ENCODE measurements at places on chromosomes 16 and 17.

- no peak for DNase-seq
Observed at GRCh38 chr17:17971431-17972125, 622 bp downstream of the TOM1L2 start.

DNA sequence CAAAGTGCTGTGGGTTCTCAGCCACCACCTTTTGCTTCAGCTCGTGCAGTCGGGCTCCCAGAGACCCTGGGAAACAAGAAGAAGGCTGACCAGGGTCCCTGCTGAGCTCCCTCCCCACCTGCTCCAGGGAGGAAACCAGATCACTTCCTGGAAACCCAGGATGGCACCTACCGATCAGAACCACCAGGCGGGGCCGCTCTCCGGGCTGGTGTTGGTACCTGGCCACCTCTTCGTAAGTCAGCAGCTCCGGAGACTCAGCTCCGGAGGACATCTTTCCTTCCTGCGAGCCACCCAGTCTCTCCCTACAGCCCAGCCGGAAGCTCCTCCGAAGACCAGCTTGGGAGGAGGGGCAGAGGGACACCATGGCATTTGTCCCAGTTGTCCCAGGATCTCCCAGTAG, 18.9 kb downstream of the MPP3 start:
- no peak for DNase-seq

DNA sequence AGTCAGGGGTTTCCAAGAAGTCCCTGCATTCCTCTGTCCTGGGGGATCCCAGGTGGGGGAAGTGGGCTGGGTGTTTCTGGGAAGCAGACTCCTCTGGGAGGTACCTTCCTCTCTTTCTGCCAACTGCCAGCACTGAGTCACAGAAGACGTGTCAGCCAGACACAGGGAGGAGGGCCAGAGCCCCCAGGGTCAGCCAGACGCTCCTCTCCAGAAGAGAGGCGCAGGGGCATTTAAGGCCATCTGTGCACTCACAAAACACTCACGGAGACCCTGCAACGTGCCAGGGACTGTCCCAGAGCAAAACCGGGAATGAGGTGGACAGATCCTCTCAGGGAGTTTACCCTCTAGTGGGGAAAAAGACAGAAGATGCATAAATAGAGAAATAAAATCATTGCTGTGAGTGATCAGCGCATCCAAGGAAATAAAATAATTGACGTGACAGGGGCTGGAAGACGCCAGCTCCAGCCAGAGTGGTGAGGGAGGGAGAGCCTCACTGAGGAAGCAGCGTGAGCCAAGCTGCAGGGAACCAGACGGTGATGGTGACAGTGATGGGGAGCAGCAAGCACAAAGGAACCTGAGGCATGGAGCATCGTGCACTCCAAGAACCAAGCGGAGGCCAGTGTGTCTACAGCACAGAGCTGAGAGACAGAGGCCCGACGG, 105.4 kb downstream of the ZNF423 start:
- DNase-seq = no peak

DNA sequence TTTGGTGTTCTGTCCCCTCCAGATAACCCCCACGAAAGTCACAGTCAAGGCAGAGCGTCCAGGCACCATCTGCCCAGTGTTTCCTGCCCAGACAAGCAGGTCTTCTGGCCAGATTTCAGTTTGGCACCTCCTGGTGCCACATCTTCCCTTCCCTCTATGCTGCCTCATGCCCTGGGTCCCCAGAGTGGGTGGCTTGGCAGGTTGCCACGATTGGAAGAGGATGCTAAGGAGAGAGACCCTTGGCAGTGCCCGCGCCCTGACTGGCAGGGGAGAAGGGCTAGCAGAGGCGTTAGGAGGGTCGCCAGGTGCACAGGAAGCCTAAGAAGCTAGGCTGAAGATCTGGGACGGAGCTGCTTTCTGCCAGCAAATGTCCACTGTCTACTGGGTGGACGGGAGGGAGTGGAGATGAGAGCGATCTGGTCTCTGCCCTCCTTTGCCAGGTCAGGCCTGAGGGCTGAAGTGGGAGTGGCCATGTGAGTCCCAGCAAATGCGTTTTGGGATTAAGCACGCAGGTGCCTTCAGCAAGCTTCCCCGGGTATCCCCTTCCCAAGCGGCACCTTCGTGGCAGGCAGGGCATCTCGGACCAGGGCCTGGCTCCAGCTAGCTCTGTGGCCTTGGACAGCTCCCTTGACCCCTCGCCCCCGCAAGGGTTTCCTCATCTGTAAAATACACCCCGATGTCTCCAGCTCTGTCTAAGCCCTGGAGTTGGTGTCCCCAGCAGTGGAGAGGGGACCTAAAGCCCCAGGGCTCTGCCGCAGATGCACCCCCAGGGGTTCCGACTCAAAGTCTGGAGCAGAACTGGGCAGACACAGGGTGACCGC, 13.4 kb upstream of the CD300A start:
- no peak for DNase-seq

DNA sequence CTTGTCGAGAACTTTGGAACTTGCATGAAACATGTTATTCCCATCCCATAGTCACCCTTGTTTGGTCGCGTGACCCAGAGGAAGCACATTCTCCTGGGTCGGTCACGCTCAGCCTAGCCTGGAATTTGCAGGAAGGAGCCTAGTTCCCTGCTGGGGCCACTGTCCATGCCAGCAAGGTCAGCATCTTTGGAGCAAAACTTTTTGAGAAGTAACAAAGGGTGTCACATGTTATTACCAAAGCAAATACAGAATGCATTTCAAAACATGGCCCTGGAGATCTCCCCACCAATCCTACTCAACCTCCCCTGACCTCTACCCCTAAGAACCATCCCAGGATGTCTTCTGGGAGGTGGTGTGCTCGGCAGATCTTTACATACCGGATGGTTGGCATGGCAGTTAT, 26.2 kb upstream of the IRF8 start:
- no peak for DNase-seq

DNA sequence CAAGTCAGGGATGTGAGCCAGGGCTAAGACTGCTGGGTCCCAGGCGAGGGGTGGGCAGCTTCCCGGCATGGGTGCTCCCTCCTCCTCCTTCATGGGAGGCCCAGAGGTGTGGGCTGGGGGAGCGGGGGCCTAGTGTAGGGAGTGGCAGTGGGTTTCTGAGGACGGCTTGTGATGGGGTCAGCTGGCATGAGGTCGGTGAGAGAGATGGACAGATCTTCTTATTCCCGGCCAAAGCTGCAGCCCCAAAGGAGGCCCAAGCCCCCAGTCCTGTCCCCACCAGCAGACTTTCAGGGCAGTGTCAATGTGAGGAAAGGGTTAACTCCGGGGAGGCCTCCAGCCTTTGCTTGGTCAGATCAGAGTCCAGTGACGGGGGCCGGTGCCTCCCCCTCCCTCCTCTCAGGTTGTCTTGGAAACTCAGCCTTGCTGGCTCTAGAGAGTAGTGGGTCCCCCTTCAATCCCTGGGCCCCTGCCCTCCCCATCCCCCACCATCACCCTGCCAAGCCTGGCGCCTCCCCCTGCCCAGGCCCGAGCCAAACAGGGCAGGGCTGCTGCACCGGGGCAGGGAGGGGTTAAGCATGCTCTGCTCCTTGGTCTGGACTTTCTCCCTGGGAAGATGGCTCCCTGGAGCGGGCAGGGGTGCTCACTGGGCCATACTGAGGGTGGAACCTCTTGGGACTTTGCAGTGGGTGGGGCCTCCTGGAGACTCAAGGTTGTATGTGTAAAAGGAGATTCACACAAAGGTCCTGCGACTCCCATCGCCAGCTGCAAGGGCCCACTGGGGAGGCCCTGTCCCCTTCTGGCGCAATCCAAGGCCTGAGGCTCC, 12.4 kb downstream of the NAT9 start:
- DNase-seq = no peak

GRCh38 chr17:55121268-55121667, 143.5 kb upstream of the HLF start:
- no peak for DNase-seq

GRCh38 chr16:82481455-82481854, 145.3 kb upstream of the CDH13 start:
- DNase-seq = no peak

DNA sequence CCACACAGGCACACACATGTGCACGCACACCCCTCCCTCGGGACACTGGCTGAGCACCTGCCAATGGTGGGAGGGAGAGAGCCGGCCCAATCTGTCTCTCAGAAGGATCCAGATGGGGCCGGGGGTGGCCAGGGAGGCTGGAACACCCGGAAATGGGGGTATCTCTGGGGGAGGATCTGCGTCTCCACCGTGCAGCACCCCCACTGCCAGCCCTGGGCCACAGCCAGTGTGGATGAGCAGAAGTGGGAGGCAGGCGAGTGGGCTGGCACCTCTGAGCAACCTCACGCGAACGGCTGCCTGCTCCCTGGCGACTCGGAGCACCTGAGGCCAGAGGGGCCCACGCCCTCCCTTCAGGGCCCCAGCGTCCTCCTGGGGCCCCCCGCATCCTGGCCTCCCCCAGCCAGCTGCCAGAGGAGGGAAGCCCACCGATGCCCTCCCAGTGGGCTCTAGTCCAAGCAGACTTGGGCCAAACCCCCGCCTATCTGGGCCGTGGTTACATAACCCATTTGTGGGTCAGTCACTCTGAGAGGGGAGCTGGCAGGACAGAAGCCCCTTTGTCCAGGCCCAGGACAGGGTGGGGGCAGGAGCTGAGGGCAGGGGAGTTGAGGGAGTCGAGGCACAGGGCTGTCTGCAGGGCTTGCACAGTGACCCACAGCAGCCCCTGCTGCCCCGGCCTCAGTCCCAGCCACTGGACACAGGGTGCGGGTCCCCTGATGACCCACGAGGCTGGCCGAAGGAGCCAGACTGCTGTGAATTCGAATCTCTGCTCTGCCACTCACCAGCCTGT, 5.6 kb downstream of the CASKIN1 start:
- no peak for DNase-seq

GRCh38 chr17:78001182-78001581, 42.7 kb downstream of the TNRC6C start:
- DNase-seq = peak; percentile 8

- no peak for DNase-seq
Observed at GRCh38 chr17:4748686-4749085, 9.0 kb upstream of the CXCL16 start.

- DNase-seq = no peak
Observed at GRCh38 chr17:17104494-17104893, 62.2 kb downstream of the MPRIP start.

- no peak for DNase-seq
Observed at GRCh38 chr17:80064696-80065095, 28.3 kb downstream of the CCDC40 start.

DNA sequence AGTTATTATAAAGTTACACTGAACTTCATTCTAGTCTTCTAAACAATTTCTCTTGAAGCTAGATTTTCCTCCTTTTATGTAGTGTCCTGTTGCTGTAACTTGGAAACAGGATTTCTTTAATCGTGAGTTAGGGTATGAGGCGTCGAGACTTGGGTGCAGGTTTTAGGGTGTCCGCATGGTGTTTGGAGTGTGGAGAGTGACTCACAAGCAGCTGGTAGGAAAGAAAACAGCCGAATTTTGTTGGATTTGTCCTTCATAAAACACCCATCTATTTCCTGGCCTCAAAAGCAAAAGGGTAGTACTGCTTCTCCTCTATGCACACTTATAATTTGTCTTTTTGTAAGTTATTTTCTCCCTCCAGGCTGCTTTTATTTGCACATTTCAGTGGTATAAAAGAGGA, 1.6 kb downstream of the RPTOR start:
- no peak for DNase-seq

GRCh38 chr16:26672206-26672605, 394.5 kb upstream of the C16orf82 start:
- no peak for DNase-seq

GRCh38 chr17:35074711-35075707, 11.5 kb upstream of the RFFL start:
- no peak for DNase-seq

DNA sequence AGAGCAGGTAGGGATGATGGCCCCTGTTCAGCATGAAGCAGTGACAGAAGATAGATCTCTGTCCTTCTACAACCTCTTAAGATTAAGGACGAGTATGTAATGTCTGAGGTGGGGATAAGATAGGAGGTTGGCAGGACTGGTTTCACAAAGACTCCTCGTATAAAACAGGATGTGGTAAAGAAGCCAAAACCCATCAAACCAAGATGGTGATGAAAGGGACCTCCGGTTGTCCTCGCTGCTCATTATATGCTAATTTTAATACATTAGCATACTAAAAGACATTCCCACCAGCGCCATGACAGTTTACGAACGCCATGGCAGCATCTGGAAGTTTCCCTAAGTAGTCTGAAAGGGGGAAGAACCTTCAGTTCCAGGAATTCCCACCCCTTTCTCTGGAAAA, 27.3 kb downstream of the MIS12 start:
- no peak for DNase-seq

GRCh38 chr17:44830359-44831288, 537 bp upstream of the GJC1 start:
- no peak for DNase-seq

GRCh38 chr17:1915889-1916288, 86.1 kb downstream of the RPA1 start:
- no peak for DNase-seq

- DNase-seq = no peak
Observed at GRCh38 chr17:28133562-28133970, 91.1 kb downstream of the NLK start.

GRCh38 chr17:42119301-42119700, 1.9 kb downstream of the KAT2A start:
- no peak for DNase-seq

DNA sequence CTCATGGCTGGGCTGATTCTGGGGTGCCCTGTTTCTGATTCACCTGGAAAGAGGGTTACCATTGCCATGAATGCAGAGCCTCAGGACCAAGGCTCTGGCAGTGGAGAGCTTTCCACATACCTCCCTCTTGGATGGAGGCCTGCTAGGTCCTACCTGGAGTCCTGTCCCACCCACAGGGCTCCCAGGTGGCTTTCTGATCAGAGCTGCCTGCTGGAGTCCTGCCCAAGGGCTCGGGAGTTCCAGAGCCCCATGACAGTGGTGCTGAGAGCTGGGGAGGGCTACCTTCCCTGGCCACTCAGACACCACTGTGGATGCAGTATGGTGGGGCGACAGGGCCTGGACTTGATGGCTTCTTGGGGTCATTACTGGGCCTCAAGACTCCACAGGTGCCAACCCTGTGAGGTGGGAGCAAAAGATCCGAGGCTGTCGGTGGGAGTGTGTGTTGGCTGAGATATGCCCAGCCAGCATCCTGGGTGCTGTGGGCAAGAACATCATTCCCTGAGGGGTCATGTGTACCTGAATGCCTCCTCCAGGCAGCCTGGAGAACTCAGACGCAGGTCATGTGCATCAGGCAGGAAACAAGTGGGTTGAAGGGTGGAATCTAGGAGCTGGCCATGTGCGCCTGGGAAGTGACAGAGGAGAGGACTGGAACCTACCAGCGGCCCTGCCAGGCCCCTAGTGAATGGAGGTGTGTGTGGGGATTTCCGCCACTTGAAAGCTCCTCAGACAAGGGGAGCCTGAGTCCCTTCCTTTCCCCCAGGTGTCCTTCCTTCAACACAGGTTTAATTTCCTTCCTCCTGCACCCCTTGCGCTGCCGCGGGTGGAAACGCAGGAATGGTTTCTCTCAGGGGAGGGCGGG, 2.3 kb upstream of the WNT3 start:
- no peak for DNase-seq

DNA sequence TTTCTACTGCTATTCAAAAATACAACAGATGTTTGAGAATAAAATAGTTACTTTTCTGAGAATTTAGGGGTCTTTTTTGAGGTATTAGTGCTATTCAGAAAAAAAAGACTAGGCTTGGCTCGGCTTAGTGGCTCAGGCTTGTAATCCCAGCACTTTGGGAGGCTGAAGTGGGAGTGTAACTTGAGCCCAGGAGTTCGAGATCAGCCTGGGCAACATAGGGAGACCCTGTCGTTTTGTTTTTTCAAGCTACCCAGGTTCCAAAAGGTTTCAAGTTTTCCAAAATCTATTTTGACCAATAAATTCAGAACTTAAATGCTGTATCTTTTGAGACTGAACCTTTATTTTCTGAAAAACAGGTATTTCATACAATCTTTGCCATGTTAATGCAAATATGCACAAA, 3.2 kb upstream of the ARL6IP1 start:
- no peak for DNase-seq

GRCh38 chr17:46812624-46813318, 5.7 kb downstream of the WNT3 start:
- DNase-seq = no peak

Data from left renal cortex interstitium (tissue), 4 donors.